ENCODE measurements at places on chromosomes 11 and 22.

- DNase-seq = no peak
Measured at GRCh38 chr22:34914846-34915245, 151.1 kb upstream of the ISX start.

DNA sequence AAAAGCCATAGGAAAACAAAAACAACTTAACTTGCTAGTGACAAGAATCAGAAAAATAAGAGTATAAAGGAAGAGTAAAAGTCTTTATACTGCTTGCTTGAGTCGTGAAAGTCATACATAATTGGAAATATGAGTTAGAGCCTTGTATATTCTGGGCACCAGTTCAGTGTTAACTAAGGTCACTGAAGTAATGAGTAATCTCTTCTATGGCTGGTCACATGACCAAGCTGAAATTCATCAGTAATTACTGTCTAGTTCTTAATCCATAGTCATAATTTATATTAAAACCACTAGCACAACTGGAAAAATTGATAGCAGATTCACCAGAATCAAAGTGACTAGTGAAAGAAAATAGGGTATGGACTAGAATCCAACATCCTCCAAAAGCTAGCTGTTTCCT, 84.4 kb upstream of the SLC5A12 start:
- DNase-seq = peak; percentile 55

DNA sequence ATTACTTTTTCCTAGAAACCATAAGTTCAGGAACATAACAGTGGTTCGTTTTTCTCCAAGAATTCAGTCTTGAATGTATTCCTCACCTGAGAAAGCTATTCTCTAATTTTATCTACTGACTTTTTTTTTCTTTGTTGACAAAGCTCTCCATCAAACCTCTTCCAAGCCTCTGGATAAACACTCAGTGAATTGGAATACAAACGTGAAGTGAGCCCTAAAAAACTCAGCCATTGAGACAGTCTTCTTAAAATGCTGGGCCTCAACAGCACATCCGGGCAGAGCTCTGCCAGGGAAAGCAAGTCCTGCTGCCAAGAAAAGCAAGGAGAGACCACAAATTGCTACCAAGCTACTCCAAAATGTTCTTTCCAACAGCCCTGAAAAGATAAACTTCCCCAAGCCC, 7.7 kb upstream of the SLC1A2 start:
- DNase-seq = peak; percentile 90

DNA sequence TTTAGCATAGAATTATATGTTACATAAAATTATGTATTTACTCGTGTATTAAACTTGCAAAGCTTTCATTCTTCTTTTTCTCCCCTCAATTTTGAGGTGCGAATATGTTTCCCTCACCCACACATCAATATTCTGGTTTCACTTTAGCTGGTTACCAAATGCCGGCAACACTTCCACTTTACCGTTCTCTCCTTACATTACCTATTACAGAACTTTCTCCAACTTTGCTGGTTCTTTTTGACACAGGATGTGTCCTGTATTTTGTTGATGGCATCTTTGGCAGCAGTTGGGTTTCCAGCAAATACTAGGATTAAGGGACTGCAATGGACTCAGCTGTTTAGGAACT, 84.9 kb downstream of the PRR5L start:
- DNase-seq = no peak

- no peak for DNase-seq
Measured at GRCh38 chr22:40387746-40388145, 17.4 kb downstream of the SGSM3 start.

DNA sequence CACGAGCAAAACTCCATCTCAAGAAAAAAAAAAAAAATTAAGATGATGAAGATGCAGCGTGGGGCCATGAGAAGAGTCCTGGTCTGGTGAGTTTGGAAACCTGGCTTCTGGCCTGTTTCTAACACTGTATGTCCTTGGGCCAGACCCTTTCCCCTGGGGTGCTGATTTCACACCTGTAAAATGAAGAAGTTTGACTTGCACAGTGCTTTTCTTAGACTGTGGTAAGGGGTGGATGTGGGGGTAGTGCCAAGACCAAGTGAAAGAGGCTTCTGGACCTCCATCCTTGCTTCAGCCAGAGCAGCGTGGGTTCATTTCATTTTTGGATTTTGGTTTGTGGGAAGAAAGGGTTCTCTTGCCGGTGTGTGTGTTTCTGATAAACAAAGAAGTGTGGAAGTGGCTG, 42.1 kb downstream of the PTPRJ start:
- DNase-seq = no peak

- no peak for DNase-seq
Measured at GRCh38 chr11:64905516-64906313, 11.3 kb downstream of the ATG2A start.

DNA sequence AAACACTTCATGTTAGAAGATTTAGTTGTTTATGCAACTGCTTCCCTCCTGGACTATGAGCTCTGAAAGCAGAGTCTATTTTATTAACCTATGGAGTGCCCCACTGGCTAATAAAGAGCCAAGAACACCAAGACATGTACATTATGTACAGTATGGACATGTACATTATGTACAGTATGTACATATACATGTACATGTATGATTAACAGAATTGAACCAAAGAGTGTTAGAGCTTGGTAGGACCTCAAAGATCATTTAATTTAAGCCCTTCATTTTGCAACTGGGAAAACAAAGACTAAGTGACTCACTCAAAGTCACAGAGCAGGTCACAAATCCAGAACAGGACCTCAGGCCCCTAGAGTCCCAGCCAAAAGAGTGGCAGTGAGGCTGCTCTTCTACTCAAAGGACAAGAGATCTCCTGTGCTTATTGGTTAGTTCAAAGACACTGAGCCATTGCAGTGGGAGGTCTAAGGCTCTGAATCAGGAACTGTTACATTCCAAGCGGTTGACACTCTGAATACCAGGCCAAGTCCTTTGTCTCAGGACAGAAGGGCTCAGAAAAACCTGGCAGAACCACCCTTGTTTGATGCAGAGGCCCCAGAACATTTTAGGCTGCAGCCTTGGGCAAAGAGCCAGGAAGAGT, 103.8 kb downstream of the FAM168A start:
- DNase-seq = peak; percentile 36

- DNase-seq = no peak
Measured at GRCh38 chr22:48351376-48352085, 1476.1 kb downstream of the BRD1 start.

GRCh38 chr11:75241906-75242644, 1.5 kb downstream of the TPBGL start:
- no peak for DNase-seq

DNA sequence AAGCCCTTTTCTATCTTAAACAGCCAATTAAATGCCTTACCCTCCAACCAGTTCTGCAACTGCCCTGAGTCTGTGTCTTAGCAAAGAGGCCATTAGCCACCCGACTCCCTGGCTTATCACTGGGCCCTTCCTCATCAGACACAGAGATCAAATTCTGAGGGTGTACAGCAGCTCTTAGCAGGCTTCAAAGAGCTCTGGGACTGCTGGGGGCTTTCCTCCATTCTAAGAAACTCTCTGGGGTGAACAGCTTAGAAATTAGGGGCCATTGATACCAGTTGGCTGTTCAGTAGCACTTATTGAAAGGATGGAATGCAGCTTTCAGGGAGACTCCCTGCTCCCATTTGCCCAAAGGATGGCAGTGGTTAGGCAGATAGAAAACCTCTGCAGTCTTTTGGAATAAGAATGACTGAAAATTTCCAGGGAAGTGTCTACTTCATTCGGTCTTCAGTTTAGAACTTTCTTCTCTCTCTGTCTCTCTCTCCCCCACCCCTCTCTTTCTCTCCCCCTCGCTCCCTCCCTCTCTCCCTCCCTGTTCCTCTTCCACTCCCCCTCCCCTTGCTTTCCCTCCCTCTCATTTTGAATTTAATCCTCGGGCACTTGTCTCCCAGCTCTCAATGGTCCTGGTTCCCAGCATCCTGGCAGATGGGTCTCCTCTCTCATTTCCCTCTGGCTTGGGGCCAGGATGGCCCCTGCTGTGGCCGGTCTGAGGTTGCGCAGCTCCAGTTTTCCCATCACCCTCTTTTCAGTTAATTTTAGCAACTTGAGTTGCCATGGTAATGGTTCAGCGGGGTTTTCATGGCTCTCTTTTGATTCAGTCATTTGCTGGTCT, 76.4 kb downstream of the COMMD9 start:
- DNase-seq = no peak

- no peak for DNase-seq
Measured at GRCh38 chr22:37109242-37109917, at the start of gene TMPRSS6. Gene TMPRSS6, minus strand, starts transcription at chr22:37109713. Its CDS starts 6,296 bp downstream, at chr22:37103417.

GRCh38 chr11:9815486-9816136, 151.7 kb downstream of the SWAP70 start:
- DNase-seq = peak; percentile 85

DNA sequence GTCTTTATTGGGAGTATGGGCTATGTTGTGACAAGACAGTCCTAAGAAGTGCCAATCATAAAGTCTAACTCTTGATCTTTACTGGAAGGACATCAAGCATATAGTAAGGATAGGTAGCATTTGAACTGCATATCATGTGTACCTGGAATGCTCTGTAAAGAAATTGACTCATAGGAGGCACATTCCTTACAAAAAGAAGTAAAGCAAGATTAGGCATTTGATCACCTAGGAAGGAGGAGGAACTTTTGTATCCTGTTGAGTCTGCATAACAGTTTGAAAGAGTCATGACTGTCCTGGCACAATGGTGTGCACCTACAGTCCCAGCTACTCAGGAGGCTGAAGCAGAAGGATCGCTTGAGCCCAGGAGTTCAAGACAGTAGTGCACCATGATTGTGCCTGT, 42.2 kb upstream of the DNAJB7 start:
- no peak for DNase-seq

DNA sequence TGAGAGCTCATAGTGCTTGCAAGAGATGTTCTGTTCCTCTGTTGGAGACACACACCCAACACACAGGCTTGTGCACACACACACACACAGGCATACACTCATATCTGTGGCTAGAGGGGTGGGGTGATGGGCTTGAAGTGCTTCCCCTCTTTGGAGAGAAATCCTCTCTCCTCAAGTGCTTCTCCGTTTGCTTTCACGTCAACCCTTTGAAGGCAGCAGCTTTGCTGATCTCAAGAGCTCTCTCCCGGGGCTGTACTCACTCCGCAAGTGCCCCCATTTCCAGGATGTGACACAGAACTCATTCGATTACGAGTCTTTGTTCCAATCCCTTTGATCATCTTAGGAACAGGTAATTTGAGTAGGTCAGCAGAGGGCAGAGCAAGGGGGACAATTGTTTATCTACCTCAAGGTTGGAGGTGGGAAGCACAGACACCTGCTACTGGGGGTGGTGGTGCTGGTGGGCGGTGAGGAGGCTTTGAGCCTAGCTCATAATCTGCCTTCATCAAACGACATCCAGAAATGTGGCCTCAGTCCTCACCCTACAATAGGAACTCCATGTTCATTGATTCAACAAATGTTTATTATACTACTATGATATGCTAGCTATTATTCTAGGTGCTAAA, 529.8 kb upstream of the CADM1 start:
- no peak for DNase-seq

GRCh38 chr11:128448200-128448886, 139.0 kb downstream of the ETS1 start:
- DNase-seq = no peak

DNA sequence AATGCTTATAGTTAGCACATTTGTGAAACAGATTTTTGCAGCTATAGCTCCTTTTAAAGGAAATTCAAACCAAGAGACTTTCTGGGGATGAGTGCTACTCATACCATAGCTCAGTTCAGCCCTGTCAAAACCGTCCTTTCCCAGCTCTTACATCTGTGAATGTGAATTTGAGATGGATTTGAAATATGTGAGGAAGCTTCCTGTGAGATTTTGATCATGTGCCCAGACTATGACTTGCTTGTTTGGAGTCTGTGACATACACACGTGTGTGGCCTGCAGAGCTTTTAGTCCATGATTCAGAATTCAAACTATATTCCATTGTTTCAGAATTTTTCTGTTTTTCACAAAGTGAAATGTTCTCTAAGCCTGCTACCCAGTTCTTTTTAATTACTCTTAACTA, 4.4 kb upstream of the MMP1 start:
- peak; percentile 91 for DNase-seq

GRCh38 chr11:70828593-70829082, 423.7 kb downstream of the SHANK2 start:
- DNase-seq = peak; percentile 15

DNA sequence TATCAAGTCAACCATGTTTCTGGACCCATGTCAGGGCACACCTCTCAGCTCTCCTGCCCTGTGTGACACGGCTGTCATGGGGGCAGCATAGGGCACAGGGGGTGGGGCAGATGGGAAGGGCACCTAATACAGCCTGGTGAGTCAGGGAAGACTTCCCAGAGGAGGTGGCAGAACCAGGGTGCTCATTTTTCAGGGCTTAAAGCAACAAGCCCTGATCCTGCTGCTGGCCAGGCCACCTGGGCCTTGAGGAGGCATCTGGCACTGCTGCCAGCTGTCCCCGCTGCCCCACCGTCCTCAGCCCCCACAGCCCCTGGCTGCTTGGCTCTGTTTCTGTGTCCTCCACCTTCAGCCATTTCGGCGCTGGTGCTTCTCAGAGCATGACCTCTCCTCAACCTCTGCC, 4.4 kb downstream of the MAP3K11 start:
- no peak for DNase-seq

GRCh38 chr11:78313181-78313795, 104.3 kb downstream of the GAB2 start:
- DNase-seq = peak; percentile 91

GRCh38 chr22:30878516-30879414, 89.8 kb downstream of the MORC2 start:
- no peak for DNase-seq

DNA sequence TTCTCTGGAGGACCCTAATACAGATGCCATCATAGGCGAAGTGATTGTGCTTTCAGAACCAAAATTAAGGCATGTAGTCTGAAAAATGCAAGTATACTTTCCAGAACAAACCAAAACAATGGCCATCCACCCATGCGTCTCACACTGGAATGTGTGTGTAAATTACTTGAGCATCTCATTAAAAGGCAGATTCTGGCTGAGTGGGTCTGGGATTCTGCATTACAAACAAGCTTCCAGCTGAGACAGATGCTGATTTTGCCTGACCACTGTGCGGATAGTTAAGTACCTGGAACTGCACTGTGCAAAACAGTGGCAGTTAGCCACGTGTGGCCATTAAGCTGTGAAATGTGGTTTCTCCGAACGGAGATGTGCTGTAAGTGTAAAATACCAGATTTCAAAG, 26.2 kb downstream of the RRP7A start:
- DNase-seq = no peak

DNA sequence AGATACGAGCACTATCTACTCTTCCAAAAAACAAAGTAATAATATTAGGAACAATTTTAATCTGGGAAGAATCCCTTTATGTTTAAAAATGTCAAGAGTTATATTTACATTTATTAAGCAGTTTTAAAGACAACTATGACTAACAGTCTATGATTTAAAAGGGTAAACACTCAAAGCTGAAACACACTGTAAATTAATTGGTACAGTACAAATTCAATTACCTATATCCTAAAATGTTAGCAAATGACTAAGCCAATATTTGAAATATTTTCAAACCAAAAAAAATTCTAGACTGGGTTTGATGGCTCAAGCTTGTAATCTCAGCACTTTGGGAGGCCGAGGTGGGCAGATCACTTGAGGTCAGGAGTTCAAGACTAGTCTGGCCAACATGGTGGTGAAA, 36.0 kb upstream of the CHRNA10 start:
- DNase-seq = no peak

GRCh38 chr11:19092342-19092741, 24.6 kb upstream of the ZDHHC13 start:
- no peak for DNase-seq

Data from fibroblast of gingiva (primary cell).